ENCODE measurements at places on chromosomes 16 and 17.

GRCh38 chr17:35294756-35295155 is 51.9 kb downstream of the SLFN5 start:
- H3K4me1 ChIP-seq: no peaks in the 10 kb centered on the region
- no peak for DNase-seq
- no peak overlapping the region for H3K27ac ChIP-seq
- H3K4me3 ChIP-seq: no peak overlapping the region
- H3K27me3 ChIP-seq: no peaks in the 10 kb centered on the region

GRCh38 chr17:75926456-75926855 is 14.4 kb downstream of the FBF1 start:
- no peak overlapping the region for H3K27ac ChIP-seq
- DNase-seq: no peak
- H3K36me3 ChIP-seq: peaks cover 7% of the 10 kb centered on the region
- H3K27me3 ChIP-seq: no peaks in the 10 kb centered on the region
- no peaks in the 10 kb centered on the region for H3K4me1 ChIP-seq

- no peaks in the 10 kb centered on the region for H3K27me3 ChIP-seq
- H3K27ac ChIP-seq: no peak overlapping the region
- H3K4me3 ChIP-seq: no peak overlapping the region
- H3K36me3 ChIP-seq: no peaks in the 10 kb centered on the region
Observed at GRCh38 chr17:77862890-77863813, 95.4 kb upstream of the TNRC6C start.

- H3K36me3 ChIP-seq: no peaks in the 10 kb centered on the region
- H3K27me3 ChIP-seq: no peaks in the 10 kb centered on the region
- no peak overlapping the region for H3K4me3 ChIP-seq
- no peaks in the 10 kb centered on the region for H3K4me1 ChIP-seq
- H3K27ac ChIP-seq: no peak overlapping the region
- DNase-seq: no peak
Observed at GRCh38 chr17:58432806-58433573, 15.7 kb upstream of the RNF43 start.

- peaks cover 3% of the 10 kb centered on the region for H3K36me3 ChIP-seq
- no peaks in the 10 kb centered on the region for H3K27me3 ChIP-seq
- no peaks in the 10 kb centered on the region for H3K4me1 ChIP-seq
- no peak for DNase-seq
Observed at GRCh38 chr16:78246559-78246958, 147.1 kb downstream of the WWOX start.

- no peaks in the 10 kb centered on the region for H3K27me3 ChIP-seq
- H3K4me1 ChIP-seq: peaks cover 6% of the 10 kb centered on the region
- no peak for DNase-seq
- H3K36me3 ChIP-seq: peaks cover 6% of the 10 kb centered on the region
Observed at GRCh38 chr16:50664270-50664669, 16.8 kb downstream of the SNX20 start.

DNA sequence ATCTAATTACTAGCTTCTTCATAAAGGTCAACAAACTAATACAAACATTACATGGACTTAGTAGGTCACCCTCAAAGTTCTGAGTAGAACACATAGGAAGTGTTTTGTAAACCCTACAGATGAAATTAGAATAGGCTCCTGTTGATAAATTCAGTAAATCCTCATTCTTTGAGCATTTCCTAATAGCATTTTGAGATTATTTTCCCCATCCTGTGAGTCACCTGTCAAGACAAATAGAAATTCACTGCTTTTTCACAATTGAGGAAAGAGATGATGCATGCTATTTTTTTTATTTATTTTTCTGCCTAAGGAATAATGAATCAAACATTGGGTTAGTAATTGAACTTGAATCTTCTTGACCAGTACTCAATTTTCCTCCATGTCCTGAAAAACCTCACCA is 666.7 kb upstream of the GOT2 start:
- no peaks in the 10 kb centered on the region for H3K27me3 ChIP-seq
- no peaks in the 10 kb centered on the region for H3K4me1 ChIP-seq
- no peak overlapping the region for H3K4me3 ChIP-seq

GRCh38 chr17:81354252-81354953 is 40.9 kb upstream of the BAHCC1 start:
- no peak overlapping the region for H3K27ac ChIP-seq
- H3K36me3 ChIP-seq: no peaks in the 10 kb centered on the region
- peaks cover 39% of the 10 kb centered on the region for H3K27me3 ChIP-seq
- no peak overlapping the region for H3K4me3 ChIP-seq

DNA sequence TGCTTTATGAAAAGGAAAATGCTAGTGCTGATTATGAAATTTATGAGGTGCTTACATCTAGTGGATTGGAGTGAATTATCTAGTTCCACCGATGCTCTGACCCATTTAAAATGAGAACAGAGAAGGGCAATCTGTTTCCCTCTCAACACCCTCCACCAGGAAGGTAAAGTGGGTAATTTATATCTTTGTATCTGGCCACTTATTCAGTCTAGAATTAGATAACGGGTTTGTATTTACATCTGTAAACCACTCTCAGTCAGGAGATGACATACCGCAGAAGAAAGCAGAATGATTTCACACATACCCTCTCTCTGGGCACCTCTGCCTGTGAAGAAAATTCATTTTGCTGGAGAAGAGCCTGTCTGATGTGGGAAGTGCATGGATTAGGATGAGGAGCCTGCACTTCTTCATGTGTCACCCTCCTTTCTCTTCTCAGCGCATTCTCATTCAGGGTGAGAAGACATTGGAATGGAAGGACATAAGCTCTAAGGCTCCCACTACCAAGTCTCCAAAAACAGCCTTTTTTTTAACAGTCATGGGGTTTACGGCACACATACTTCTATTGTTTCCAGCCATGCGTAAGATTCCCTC is 646.7 kb upstream of the SALL1 start:
- DNase-seq: no peak
- no peak overlapping the region for H3K27ac ChIP-seq
- H3K4me1 ChIP-seq: no peaks in the 10 kb centered on the region

DNA sequence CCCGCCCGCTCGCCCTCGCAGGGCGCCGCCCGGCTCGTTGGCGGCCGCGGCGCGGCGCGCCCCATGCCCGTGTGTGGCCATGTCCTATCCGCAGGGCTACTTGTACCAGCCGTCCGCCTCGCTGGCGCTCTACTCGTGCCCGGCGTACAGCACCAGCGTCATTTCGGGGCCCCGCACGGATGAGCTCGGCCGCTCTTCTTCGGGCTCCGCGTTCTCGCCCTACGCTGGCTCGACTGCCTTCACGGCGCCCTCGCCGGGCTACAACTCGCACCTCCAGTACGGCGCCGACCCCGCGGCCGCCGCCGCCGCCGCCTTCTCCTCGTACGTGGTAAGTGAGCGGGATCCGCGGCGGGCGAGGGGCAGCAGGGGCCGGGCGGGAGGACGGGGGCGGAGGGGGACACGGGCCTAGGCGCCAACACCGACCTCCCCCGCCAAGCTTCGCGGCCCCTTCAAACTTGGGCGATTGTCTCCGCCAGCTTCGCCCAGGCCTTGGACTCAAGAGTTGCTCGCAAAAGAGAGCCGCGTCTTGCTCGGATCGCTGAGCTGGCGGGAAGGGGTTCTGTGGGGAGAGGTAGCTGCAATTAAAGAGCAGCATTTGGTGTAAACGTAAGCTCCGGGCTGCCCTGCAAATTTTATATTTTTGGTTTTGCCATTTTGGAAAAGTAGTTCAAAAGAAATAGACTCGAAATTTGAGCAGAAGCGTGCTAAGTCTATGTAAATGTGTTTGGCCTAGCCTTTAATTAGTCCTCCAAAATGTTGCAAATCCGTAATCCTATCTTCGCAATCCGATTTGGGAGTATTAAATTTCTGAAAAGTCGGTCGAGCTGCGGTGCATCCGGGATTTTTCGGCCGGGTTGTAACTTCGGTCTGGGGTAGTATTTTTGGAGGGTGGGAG is 702 bp downstream of the IRX5 start:
- no peak overlapping the region for H3K4me3 ChIP-seq
- H3K27me3 ChIP-seq: peaks cover 13% of the 10 kb centered on the region
- H3K27ac ChIP-seq: no peak overlapping the region
- DNase-seq: no peak
- no peaks in the 10 kb centered on the region for H3K36me3 ChIP-seq

DNA sequence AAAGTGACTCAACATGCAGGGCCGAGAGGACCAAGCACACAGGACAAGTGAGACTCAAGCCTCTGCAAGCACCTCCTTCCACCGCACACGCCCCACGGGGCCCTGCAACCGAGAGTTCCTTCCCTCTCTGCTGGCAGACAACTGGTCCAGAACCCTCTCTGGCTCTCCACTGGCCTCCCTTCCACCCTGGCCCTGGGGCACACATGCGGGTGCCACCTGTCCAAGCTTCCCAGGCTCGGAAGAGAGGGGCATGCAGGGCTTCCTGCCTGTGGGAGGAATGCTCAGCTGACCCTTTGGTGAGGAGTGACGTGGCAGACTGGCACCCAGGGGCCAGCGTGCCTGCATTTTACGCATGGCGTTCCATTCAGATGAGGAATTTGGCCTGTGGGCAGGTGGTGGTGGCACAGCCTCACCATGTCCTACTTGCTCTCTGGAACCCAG is 59.8 kb downstream of the PIPOX start:
- H3K4me3 ChIP-seq: no peak overlapping the region
- no peaks in the 10 kb centered on the region for H3K4me1 ChIP-seq
- H3K36me3 ChIP-seq: peaks cover 82% of the 10 kb centered on the region
- no peaks in the 10 kb centered on the region for H3K27me3 ChIP-seq
- H3K27ac ChIP-seq: no peak overlapping the region
- no peak for DNase-seq

GRCh38 chr16:81717662-81718189 is 61.4 kb upstream of the PLCG2 start:
- no peaks in the 10 kb centered on the region for H3K36me3 ChIP-seq
- H3K27me3 ChIP-seq: no peaks in the 10 kb centered on the region
- peaks cover 54% of the 10 kb centered on the region for H3K4me1 ChIP-seq
- H3K27ac ChIP-seq: peak overlapping the region; percentile 66
- H3K4me3 ChIP-seq: no peak overlapping the region
- no peak for DNase-seq

DNA sequence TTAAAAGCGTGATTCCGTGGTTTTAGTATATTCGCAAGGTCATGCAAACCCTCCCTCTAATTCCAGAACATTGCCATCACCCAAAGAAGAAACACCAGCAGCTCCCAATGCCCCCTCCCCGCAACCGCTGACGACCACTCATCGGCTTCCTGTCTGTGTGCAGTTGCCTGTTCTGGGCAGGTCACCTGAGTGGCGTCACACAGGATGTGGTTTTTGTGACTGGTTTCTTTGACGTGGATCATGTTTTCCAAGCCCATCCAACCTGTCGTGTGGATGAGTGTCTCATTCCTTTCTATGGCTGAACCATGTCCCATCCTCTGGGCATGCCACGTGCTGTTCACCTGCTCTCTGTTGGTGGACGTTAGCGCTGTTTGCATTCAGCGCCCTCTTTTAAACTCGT is 8.2 kb upstream of the ATP2C2 start:
- H3K27me3 ChIP-seq: no peaks in the 10 kb centered on the region
- DNase-seq: peak; percentile 21
- no peaks in the 10 kb centered on the region for H3K36me3 ChIP-seq

DNA sequence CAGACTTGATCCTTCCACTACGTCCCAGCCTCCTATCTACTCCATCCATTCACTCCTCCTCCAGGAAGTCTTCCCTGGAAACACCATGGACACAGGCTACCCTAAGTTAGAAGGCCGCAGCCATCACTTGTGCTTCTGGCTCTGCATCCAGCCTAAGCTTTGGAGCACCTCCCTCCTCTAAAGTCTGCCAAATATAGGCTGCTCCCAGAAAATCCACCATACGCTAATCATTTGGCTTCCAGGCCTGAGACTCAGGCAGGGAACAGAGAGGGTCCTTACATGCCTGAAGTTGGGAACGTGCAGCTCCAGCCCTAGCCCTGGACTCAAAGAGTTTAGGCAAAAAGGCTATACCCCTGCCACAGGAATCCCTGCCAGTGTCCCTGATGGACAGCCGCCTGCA is 6.7 kb downstream of the PCGF2 start:
- DNase-seq: no peak
- no peak overlapping the region for H3K27ac ChIP-seq
- no peaks in the 10 kb centered on the region for H3K36me3 ChIP-seq
- H3K4me1 ChIP-seq: peaks cover 5% of the 10 kb centered on the region
- H3K27me3 ChIP-seq: peaks cover 67% of the 10 kb centered on the region

- DNase-seq: no peak
- no peak overlapping the region for H3K4me3 ChIP-seq
- no peaks in the 10 kb centered on the region for H3K36me3 ChIP-seq
- no peaks in the 10 kb centered on the region for H3K27me3 ChIP-seq
- peaks cover 29% of the 10 kb centered on the region for H3K4me1 ChIP-seq
Observed at GRCh38 chr17:3893720-3894116, 865 bp upstream of the CAMKK1 start.

- peak overlapping the region; percentile 24 for H3K27ac ChIP-seq
- peaks cover 15% of the 10 kb centered on the region for H3K36me3 ChIP-seq
- H3K4me3 ChIP-seq: no peak overlapping the region
- DNase-seq: no peak
- no peaks in the 10 kb centered on the region for H3K27me3 ChIP-seq
Observed at GRCh38 chr16:2163211-2163881, 7.8 kb downstream of the TRAF7 start.

DNA sequence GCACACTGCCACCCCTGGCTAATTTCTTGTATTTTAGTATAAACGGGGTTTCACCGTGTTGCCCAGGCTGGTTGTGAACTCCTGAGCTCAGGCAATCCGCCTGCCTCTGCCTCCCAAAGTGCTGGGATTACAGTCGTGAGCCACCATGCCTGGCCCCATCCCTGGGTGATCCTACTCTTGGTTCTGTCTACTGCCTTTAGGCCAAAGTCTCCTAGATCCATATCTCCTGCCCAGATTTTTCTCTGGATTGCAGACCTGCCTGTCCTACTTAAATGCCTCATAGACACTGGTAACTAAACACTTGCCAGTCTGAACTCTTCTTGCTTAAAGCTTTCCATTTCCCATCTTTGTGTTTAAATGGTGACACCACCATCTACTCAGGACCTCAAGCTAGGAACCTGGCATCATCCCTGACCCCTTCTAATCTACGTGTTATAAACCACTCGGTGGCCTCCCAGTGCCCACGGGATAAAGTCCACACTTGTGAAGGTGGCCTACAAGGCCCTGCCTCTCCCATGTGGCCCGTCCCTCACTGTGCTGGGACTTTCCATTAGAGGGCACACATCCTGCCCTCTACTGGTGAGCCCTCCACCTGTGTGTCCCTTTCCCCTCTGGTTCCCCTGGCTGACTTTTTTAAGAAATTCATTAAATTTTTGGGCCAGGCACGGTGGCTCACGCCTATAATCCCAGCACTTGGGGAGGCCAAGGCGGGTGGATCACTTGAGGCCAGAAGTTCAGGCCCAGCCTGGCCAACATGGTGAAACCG is 51.1 kb downstream of the USP43 start:
- no peak for DNase-seq
- H3K27me3 ChIP-seq: no peaks in the 10 kb centered on the region
- H3K27ac ChIP-seq: no peak overlapping the region
- no peak overlapping the region for H3K4me3 ChIP-seq
- H3K36me3 ChIP-seq: no peaks in the 10 kb centered on the region

DNA sequence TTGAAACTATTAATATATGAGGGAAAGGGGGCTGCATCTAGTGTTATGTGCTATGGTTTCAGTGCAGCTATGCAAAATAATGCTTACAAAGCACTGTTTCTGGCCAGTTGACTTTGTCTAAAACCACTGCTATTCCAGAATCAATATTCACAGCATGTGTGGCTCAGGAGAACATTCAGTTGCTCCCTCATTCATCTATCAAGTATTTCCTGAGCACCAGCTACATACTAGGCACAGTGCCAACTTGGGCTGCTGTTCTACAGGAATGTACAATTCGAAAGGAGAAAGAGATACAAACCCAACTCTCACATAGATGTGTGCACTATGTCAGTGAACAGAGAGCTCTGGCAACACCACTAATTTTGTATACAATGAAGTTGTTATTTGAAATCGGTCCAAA is 183.0 kb downstream of the PHKB start:
- peaks cover 11% of the 10 kb centered on the region for H3K36me3 ChIP-seq
- H3K27me3 ChIP-seq: no peaks in the 10 kb centered on the region
- H3K4me1 ChIP-seq: no peaks in the 10 kb centered on the region
- no peak for DNase-seq
- no peak overlapping the region for H3K4me3 ChIP-seq
- no peak overlapping the region for H3K27ac ChIP-seq
